Activated CD4-positive, alpha-beta T cell treated with anti-CD3 and anti-CD28 coated beads, Interleukin-2, amount 50 U/mL, for 48 hours (primary cell): ENCODE measurements at places on chromosomes 16 and 17.
A peak's percentile ranks its signal among the peaks of the same experiment; 100 is the strongest.

DNA sequence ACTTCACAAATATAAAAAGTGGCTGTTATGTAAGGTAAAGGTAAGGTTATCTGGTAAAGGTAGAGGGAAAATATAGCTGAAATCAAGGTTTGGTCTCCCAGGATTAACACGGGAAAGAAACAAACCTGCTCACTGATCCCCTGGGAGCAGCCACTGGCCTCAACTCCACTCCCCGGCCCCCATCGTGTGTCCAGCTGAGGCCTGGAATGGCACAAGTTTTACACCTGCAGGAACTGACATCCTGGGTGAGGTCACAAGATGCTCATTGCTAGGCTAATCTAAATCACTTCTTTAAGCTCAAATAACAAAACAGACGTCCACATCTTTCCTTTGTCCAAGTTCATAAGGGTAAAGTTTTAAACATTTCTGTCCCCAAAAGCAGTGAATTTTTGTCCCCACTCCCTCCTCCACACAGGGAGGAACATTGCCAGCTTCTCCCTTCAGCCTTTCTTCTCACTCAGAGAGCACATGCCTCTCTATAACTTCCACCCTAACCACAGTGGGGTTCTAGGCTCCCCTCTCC, 46.3 kb downstream of the ERN1 start:
- DNase-seq = no peak

DNA sequence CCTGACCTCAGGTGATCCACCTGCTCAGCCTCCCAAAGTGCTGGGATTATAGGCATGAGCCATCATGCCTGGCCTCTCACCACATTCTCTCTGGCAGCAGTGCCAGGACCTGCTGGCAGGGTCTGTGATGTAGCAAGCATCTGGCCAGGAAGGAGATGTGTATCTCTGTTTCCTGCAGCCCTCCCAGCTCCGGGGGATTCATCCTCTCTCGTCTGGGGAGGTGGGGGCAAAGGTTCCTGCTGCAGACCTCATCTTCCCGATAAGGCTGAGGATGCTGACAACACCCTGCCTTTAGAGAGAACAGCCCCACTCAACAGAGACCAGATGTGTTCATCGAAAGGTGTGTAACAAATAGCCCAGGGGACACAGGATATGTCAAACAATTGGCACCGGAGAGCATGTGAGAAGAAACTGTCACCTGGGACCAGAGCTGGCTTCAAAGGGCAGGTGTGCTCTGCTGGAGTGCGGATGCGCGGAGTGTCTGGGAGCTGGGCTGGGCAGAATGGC, 54.8 kb upstream of the SEC14L1 start:
- DNase-seq = no peak

GRCh38 chr16:84532291-84532724, 27.8 kb upstream of the MEAK7 start:
- DNase-seq = no peak

DNA sequence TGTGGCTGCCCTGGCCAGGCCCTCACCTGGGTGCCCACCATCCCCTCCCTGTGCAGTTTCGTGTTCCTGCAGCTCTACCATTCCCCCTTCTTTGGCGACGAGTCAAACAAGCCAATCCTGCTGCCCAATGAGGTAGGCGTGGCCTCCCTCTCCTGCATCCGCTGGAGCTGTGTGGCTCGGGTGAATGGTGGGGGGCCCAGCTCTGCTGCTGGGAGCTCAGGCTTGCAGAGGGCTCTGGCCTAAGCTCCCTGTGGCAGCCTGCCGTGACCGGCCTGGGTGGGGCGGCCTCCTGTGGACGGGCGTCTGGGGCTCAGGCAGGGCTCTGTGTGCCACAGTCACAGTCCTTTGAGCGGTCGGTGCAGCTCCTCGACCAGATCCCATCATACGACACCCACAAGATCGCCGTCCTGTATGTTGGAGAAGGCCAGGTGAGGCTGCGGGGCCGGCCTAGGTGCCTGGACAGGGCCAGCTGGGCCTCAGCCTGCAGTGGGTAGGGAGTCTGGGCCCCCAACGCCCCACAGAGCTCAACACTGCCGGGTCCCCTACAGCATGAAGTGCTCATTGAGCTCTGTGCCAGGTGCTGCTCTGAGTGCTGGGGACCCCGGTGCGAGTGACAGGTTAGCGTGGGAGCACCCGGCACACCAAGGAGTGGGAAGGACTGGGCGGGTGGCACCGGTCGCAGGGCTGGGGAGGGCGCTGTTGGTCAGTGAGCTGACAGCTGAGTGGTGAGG, 37.3 kb downstream of the TSC2 start:
- no peak for DNase-seq

DNA sequence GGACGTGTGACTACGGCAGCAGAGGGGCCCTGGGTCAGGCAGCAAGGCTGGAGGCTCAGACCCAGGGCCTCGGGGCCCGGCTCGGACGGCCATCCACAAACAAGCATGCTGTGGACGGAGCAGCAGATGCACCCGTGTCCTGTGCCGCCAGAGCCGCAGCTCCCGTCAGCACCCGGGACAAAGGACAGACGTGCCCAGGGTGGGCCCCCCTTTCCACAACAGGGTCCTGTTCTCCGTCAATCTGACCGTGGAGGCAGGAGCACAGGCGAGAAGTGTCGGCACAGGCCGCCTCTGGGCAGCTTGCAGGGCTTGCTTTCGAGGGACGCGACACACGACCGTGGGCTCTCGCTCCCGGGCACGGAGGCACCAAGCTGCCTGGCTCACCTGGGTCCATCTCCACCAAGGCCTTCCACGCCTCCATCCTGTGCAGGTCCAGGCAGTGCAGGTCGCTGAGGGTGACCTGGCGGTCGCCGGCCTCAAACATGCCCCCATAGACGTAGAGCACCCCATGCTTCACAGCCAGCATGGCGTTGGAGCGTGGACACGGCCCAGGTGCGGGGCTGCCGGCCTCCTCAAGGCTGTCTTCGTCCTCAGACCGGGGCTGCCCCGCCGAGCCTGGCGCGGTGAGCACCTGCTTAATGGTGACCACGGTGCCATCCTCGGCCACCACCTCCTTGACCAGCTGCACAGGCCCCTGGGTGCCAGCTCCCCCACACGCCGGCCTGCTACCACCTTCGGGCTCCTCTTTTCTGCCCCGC, 56.7 kb downstream of the KLHDC4 start:
- DNase-seq = no peak

- no peak for DNase-seq
Observed at GRCh38 chr16:67773099-67773498, 33.3 kb downstream of the RANBP10 start.

DNA sequence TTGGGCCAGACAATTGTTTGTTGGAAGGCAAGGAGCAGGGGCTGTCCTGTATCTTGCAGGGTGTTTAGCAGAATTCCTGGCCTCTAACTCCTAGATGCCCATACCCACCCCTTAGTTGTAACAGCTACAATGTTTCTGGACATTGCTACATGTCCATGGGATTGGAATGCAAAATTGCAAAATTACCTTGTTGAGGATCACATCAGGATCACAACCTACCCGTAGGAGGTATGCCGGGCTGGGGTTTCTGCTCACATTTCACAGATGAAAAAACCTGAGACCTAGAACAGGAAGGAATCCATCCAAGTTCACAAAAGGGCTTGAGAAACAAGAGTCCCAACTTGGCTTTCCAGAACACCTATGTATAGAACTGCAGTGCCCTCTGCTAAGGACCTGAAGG, 22.7 kb downstream of the NOG start:
- DNase-seq = no peak

DNA sequence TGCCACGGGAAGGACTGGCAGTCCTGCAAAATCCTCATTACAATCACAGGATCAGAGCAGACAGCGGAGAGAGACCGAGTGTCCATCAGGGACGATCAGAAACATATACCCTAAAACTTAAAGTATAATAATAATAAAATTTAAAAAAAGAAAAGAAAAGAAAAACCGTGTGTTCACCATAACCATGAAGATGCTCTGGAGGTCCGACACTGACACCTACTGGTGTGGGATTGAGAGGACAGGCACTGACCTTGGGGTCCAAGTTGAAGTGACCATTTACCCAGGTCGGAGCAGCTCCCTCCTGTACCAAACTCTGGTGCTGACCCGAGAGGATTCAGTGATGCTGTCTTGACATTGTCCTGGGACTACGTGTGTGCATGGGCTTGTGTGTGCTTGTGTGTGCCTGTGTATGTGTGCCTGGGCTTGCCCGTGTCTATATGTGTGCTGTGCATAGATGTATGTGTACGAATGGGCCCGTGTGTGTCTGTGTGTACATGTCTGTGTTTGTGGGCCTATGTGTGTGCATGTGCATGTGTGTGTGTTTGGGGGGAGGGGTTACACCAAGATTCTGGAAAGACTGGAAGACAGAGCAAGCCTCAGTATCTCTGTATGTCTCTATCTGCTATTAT, 10.0 kb upstream of the CD300LD start:
- peak; percentile 37 for DNase-seq

DNA sequence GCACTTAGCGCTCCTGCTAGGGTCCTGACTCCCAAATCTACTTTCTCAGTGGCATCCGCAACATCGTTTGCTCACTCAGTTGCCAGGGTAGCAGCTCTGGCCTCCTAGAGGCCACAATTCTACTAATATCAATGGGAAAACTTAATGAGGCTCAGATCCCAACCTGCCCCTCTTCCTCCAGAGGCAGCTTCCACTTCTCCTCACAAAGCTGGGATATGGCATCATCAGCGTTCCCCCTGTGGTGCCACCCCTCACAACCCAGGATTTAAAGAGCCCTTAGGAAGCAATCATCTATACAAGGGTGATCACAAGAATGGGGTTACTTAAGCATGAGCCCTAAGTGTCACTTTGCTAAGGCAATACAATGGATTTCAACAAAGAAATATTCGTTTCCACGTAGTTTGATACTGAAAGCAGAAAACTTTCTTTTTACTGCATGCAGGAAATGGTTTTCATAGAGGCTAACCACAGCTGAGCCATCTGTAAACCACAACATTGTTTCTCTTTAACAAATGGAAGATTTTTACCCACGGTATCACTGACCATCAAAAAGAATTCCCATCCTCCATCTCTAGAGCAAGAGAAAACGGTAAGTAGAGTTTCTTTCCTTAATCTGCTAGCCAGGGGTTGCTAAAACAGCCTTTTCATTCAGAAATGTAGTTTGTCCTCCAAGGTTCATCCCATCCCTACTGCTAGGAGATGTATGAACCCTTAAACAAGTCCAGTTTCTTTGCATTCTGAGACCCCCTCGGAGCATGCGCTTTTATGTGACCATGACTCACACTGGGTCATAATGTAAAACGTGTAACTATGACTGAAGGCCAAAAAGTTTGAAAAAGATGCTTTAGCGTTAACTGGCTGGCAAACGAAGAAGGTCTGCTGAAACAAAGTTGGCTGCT, 68.3 kb upstream of the BCAR1 start:
- no peak for DNase-seq

DNA sequence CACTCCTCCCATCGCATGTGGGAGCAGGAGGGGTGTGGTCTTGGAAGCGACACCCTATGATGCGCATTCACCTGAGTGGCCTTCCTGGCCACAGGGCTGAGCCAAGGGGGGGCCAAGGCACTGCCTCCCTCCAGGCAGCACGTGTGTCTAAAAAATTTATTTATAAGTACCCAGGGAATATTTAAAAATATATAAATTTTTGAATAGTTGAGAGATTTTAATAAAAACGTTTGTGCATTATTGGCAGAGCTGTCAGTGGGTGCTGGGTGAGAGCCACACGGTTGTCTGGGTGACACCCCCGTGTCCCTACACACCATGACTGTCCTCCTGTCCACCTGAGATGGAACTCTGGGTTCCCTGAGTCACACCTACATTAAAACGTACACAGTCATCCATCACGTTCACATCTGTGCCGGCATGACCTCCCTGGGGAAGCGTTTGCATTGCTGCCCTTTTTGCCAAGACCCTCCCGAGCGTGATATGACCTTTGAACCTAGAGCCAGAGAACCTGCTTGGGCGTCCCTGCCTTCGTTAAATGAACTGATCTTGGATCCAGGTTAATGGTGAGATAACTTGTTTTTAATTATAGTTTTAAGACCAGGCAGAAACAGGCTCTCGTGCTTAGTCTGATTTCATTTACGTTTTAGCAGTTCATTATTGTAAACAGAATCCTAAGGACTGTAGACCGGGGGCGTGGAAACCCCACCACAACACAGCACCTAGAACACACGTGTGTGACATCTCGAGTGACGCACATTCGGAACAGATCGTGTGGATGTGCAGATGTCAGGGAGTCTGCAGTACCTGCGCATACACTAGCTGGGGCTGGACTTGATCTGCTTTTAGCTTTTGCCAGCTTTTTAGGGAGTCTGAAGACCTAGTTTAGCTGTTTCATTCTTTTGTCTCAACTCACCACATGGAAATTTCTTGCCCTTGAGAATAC, 192.8 kb upstream of the CHMP6 start:
- no peak for DNase-seq

GRCh38 chr17:50816771-50817751, 18.3 kb upstream of the WFIKKN2 start:
- DNase-seq = peak; percentile 63

DNA sequence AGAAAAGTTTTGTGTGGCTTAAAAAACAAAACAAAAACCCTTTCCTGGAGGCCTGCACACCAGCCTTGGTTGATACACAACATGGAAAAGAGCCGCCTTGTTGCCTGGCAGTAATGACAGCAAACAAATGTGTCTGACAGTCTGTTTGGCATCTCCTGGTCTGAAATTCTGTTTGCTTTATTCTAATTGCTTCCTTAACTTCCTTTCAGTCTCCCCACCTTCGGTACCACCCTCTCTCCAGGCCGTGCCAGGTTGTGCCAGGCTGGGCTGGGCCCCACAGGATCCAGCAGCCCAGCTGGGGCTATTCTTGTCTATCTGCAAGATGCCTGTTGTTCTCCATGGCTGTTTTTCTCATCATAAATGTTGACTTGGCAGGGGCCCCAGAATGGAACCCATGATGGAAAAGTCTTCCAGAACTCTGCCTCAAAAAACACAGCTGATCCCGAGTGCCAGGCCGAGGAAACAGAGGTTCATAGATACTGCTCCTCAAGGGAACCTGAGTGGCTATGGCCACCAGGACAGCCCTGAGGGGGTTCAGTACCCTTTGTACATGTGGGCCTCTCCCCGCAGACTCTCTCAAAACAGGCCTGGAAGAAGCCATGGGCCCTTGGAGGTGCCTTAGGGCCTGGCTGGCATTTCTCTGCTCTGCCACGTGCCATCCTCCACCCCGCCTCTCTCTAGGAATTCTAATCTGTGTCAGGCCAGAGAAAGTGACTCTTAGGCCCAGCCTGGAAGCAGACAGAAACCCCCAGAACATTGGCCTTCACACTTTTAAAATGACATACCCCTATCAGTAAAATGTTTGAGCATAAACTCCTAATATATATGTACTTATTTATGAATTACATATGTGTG, 50.5 kb downstream of the YPEL2 start:
- no peak for DNase-seq
